ENCODE measurements at places on chromosomes 5 and 9.

DNA sequence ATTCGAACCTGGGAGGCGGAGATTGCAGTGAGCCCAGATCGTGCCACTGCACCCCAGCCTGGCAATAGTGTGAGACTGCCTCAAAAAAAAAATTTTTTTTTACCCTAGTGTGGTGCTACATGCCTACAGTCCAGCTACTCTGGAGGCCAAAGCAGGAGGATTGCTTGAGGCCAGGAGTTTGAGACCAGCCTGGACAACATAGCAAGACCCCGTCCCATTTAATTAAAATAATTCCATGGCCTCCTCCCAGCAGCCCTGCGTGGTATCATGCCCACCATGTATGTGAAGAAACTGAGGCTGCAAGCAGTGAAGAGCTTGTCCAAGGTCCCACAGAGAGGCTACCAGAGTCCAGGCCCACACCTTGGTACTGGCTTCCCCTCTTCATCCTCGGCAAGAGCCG lies 19.4 kb upstream of the PHYHD1 start:
- no peak for DNase-seq

- no peak for DNase-seq
Measured at GRCh38 chr5:90191352-90192045, 218.1 kb downstream of the CETN3 start.

DNA sequence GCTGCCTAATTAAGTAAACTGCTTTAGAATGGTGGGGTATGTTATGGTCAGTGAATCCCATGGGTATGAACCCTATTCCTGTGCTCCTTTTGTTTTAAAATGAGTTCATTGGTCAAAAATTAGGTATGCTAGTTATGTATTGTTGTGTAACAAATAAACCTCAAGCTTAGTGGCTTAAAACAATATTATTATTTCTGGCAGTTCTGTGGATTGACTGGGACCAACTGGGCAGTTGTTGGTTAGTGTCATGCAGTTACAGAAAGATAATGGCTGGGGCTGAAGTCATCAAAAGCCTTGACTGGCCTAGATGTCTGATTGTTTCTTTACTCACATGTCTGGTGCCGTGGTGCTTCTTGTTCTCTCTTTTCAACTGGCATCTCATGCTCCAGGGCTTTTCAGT lies 8.9 kb upstream of the PTAR1 start:
- DNase-seq, result no peak

DNA sequence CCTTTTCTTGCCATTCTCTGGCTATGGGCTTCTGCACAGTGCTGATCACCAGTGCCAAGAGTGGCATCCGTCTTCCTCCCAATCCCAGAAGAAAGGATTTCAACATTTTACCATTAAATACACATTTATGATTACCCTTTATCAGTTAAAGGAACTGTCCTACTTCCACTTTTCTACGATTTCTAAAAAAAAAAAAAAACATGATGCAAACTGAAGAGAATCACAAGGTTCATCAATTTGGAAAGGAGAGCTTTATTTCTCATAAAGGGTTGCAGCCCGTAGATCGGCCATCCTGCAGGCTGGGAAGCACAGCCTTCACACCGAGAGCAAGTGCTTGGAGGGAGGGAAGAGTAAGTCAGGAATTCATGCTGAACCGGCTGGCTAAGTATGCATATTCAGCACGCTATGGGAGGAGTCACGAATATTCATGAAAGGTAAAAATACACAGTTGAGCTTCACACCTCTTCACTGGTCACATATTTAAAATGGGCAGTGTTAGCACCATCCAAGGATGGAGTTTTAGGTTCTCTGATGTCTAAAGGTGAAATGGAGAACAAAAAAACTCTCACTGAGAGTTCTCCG lies 52.5 kb upstream of the SEMA4D start:
- DNase-seq, result no peak

DNA sequence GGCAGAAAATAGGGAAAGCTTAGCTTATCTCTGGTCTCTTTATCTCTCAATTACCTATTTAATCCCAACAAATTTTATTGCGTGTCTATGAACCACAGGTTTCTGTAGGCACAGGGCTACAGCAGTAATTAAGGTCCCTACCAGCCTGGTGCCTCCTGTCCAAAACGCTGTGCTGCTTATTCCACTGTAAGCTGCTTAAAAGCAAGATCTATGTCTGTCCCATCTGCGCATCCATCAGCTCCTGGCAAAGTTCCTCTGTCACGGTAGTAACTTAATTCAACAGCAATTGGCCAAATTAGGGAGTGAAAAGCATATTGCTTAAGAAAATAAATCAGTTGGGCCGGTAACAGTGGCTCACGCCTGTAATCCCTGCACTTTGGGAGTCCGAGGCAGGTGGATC lies 235.8 kb upstream of the VLDLR start:
- DNase-seq, result no peak

- no peak for DNase-seq
Measured at GRCh38 chr5:10743951-10744350, 17.1 kb downstream of the DAP start.

DNA sequence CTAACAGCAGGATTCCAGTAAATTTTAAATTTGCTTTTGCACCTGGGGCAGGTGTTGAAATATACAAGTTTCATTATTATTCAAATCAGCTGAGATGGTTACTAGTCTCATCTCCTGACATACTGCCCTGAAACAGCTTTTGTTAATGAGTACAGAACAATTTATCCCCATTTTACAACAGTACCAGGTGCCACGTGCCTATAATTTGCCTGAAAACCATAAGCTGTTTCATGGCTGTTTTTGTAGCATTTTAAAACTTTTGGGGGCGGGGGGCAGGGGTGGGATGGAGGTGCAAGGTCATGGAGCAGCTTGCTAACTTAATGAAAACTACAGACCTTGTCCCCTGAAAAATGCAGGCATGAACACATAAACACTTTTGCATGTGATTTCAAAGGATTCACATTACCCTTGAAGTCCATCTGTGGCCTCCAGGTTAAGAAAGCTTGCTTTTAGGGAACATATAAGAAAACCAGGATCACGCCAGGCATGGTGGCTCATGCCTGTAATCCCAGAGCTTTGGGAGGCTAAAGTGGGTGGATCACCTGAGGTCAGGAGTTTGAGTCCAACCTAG lies 42.1 kb downstream of the TIMD4 start:
- no peak for DNase-seq

- no peak for DNase-seq
Measured at GRCh38 chr5:173714551-173715428, 98.3 kb upstream of the BOD1 start.

- DNase-seq, result no peak
Measured at GRCh38 chr5:136031711-136032110, 2.9 kb downstream of the TGFBI start.

DNA sequence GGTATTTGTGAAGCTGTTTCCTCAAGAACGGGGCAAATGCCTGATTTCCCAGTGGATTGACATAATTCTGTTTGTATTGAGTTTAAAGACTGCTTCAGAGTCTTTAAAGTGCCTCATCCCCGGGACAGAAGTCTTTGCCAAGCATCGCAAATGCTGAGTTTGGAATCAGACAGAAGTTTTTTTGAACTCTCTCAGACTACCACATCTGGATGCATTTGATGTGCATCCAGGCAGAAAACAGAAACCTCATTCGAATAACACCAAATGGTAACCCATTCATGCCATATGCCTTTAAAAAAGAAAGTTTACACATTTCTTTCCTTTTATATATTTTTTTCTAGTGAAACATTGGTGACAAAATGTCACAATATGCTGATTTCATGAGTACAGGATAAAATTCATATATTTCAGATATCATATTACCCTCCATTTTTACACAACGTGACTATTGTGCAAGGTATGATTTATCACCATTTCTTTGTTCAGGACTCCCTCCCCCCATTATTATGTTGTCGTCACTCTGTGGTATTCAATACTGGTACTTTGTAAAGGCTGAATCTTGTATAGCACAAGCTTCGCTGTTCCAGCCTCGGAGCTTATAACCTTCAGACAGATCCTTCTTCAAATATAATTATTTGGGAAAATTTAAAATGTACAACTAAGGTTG lies 91.1 kb downstream of the ZNF608 start:
- DNase-seq, result peak; percentile 58

GRCh38 chr9:130484362-130485072 lies 39.8 kb downstream of the ASS1 start:
- DNase-seq, result no peak

DNA sequence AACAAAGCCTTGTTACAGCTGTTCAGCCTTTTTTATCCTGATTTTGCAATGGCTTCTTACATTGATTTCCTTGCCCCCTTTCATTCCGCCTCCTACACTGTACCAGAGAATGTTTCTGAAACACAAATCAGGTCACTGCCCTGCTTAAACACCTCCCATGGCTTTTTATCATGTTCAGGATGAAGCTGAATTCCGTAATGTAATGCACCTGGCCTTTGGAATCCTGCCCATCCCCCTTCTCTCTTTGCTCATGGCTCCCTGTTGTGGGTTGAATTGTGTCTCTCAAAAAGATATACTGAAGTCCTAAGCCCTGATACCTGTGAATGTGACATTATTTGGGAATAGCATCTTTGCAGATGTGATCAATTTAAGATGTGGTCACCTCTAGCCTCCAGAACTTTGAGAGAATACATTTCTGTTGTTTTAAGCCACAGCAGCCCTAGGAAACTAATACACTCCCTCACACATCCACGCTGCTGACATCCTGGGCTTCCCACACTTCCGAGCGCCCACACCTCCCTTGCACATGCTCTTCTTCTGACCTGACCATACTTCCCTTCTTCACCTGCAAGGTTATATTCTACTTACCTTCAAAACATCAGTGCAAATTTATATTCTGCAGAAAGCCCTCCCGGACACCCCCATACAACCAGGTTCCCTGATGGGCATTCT lies 101.2 kb downstream of the DNAH5 start:
- no peak for DNase-seq

DNA sequence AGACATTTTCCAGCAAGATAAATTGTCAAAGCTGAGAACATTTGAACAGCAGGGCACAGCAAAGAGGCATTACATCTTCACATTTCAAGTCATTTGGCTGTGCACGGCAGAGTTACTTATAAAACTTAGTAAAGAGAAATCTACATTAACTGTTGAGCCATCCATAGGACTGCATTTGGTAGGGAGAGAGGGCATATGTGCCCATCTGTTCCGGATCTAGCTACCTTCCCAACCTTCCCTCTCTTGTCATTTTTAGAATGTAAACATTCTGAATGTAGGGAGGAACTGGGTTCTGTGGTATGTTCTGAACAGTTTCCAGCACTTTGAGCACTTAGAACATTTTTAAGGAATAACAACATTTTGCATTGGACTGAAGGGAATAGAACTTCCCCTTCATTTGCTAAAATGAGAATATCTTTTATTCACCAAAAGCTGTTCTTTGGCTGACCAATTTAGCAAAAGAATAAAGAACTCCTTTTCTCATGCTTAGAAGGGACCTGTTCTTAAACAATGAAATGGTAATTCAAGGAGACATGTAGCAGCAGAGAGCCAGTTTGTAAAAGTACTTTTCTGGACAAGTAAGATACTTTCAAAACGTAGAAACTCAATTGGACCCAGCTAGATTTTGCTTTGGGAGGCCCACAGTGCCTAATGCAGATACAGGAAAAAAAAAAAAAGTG lies 104.4 kb downstream of the CETN3 start:
- DNase-seq, result no peak

DNA sequence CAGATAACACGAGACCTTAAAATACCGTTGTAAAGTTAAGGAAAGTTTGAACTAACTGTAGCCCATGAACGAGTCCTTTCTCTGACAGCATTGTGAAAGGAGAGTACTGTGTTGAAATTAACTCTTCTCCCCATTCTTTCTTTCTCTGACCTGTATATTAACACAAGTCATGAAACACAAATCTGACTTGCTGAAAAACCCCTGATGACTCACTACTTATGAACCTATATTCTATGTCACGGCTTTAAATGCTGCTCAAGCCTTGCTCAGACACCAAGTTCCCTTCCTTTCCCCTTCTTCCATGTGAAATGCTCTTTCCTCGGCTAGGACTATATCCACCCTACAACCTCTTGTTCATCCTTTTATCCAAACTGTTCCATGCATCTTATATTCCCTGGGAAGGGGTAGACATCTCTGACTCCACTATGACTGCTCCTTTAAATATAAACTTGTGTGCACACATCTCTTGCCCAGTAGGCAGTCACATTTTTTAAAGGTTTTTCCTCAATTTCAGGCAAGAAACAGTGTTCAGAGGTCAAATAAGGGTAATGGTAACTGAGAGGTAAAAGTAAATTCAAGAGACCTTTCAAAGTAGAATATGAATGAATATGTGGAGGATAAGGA lies 142.9 kb downstream of the NFIB start:
- DNase-seq, result no peak

GRCh38 chr5:110053824-110054223 lies 364.1 kb downstream of the MAN2A1 start:
- no peak for DNase-seq

- DNase-seq, result no peak
Measured at GRCh38 chr5:94890907-94891306, 272.4 kb downstream of the SLF1 start.

DNA sequence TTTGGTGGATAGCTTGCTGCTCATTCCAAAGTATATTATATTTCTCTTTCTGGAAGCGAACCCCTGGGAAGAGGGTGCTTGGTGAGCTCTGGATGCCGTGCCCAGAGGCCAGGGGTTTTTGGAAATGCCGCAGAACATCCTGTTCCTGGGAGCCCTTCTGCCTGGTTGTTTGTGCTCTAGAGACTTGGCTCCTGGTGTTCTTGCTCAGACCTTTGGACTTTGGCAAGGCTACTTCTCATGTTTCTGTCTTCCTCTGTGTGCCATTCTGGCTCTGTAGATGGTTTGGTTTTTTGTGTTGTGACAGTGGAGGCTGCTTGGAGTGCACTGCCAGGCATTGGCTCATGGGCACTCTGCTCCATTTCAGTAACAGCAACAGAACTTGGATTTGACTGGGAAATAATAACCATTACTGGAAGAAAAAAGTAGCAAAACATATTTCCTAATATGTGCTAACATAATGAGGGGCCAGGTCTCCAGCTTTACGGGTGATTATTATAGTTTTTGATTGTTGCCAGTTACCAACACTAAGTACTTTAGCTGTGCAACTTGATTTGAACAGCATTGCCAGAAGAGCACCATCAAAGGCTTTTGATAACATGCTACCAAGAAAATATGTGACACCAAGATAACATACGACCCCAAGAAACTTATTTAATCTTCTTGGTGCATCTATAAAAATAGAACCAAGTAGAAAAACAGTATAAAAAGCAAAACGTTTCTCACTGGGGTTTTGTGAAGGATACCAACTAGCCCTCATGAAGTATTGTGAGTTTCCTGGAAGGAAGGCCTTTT lies 94.2 kb downstream of the PCSK1 start:
- no peak for DNase-seq

DNA sequence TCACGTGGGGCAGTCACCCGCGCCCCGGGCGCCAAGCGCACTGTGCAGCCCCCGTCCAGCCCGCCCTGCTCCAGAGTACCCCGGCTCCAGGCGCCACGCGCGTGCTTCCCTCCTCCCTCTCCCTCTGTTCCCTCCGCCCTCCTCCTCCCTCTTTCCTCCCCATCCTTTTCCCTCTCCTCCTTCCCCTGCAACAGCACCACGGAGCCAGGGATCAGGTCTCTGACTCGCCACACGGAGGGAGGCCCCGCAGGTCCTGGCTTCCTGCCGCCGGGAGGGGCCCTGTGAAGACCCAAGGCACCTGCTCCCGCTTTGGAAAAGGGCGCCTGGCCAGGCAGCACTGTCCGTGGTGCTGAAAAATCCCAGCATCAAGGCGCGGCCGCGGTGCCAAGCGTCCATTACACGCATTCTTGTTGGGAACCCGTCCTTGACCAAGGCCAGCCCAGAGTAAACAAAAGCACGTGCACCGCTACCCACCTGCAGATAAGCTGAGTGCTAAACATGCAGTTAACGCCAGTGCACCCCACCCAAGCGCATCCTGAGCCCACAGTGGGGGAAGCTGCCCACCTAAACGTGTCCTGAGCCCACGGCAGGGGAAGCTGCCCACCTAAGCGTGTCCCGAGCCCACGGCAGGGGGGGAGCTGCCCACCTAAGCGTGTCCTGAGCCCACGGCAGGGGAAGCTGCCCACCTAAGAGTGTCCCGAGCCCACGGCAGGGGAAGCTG lies 21.7 kb downstream of the SLC6A18 start:
- DNase-seq, result peak; percentile 20

Measured in COR-L47 (cell line).